ENCODE measurements at places on chromosomes 1 and 21. TPM values are rescaled to one million over a fixed set of nuclear protein-coding genes. Genes with fewer than 3 reads are reported as not detected.
A peak's percentile ranks its signal among the peaks of the same experiment; 100 is the strongest.

DNA sequence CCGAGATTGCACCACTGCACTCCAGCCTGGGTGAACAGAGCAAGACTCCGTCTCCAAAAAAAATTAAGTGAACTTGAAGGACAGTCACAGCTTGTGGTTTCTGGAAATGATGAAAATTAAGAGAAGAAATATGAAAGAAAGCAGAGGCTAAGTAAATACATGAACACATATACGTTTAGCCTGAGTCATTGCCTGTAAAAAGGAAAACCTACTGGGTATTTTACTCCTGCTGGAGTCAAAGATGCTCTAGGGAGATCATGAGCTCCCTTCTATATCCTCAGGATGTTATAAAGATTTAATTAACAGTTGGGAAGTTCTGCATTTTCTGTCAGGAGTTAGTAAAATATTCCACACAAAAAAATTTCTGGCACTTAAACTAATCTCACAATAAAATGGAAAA, 43.5 kb upstream of the TTC39A start:
- DNase-seq: no peak

GRCh38 chr1:156924478-156925153, 4.2 kb downstream of the LRRC71 start:
- DNase-seq: no peak

GRCh38 chr1:43874716-43875115, 58.9 kb upstream of the ARTN start:
- no peak for DNase-seq

DNA sequence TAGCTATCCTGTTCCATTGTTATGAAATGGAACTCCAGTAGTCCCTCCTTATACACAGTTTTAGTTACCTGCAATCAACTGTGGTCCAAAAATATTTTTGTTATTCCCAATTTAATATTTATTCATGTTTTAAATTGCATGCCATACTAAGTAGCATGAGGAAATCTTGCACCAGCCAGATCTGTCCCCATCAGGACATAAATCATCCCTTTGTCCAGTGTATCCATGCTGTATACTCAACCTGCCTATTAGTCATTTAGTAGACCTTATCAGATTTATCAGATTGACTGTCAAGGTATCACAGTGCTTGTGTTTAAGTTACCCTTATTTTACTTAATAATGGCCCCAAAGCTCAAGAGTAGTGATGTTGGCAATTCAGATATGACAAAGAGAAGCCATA, 207.9 kb upstream of the DMRTA2 start:
- no peak for DNase-seq

DNA sequence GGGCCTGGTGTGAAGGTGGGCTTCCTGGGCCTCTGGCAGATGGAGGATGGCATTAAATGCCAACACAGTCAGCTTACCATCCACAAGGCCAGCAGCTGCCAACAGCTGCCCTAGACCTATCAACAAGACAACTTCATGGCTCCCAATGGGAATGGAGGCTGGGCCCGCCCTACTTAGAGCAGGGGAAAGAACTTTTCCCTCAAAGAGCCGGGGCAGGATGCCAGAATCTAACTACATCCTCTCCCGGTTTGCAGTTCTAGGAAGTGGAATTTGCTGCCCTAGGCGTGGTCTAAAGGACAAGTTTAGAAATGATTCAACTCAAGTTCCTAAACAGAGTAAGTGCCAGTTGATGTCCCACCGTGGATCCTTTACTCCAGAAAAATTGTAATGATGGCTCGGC, 13.1 kb downstream of the ICMT start:
- DNase-seq: no peak

DNA sequence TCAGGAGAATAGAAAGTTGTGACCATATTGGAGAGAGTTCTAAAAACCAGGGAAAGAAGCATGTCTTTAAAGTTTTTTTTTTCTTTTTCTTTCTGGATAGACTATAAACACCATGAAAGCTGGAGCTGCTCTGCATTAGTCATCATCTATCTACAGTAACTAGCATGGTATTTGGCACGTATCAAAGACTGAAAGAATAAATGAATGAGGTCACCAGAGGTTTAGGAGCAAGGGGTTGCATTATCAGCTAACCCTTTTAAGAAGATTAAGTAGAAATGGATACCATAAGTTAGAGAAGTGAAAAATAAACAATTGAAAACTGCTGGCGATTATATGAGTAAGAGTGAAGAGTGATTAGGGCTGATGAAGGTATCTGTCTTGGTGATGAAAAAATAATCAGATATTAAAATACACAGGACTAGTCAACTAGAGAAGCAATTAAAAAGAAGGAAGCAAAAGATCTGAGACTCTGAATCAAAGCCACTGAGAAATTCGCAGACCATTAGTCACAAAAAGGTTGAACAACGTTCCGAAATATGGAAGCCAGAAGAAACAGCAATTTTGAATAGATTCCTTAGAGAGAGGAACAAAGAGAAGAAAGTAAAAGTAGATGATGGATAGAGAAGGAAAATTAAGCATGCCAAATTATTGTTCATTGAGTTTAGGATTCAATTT, 536.4 kb downstream of the DPYD start:
- peak; percentile 87 for DNase-seq

DNA sequence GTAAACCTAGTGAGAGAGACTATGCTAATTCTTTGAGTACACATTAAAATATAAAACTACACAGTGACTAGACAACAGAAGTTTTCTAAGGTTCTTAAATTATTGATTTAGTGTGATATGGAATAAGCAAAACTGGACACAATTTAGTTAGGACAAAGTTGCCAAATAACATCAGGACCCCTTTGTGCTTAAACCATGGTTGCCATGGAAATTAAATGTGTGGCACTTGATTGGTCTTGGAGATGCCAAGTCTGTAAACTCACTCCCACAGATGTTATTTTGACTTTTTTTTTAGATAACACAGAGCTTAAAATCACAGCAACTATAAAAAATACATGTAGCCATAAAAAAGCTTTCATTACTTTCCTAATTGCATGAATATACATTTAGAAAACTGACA, 234.6 kb downstream of the BRINP3 start:
- no peak for DNase-seq

GRCh38 chr1:195637539-195637938, 970.7 kb downstream of the KCNT2 start:
- peak; percentile 12 for DNase-seq

DNA sequence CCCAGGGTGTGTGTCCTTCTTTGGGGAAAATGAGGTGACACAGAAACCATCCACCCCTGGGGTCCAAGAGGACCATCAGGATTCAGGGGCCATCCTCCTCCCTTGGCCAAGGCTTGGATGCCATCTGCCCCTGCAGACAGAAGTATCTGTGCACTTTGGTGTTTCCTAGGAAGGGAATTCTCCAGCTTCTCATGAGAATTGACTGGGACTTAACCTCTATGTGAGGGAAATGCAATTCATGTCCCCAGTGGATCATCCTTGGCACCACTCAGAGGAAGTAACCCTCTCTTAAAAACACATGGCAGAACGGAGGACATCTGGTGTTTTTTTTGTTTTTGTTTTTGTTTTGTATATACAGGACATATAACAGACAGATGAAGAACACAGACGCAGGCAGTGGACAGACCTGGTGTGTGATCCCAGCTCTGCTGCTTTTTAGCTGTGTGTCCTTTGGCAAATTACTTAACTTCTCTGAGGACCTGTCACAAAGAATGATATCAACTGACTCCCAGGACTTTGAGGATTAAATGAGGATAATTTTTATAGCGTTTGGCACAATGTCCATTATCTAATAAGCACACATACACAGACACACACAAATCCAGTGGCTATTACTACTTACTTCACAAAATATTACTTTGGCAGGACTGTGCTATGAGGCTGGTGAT, 3.8 kb downstream of the TNN start:
- DNase-seq: no peak

DNA sequence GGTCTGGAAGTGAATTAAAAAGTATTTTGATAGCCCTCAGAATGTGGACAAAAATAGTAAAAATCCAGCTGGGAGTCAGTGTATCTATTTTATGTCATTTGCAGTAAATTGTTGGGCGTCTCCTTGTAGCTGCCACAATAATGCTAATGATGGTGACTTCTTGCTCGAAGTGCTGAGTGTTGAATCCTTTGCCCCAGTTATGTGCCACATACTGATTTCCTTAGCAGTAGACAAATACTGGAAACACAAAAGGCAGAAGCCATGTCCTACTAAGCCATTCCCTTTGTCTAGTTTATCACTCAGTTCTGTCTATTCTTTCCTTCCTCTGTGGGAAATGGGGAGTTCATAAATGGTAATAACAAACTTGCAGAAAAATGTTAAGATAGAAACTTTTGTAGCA, 70.7 kb upstream of the CXADR start:
- DNase-seq: no peak

- no peak for DNase-seq
These were observed 82.2 kb upstream of the SLFNL1 start for GRCh38 chr1:41103766-41104165.

The DNASE2B gene
- total RNA-seq: not detected

The SELL gene
- total RNA-seq: not detected

The C21orf91 gene
- total RNA-seq: 2.5 TPM
